ENCODE measurements at places on chromosomes 3 and 15.

DNA sequence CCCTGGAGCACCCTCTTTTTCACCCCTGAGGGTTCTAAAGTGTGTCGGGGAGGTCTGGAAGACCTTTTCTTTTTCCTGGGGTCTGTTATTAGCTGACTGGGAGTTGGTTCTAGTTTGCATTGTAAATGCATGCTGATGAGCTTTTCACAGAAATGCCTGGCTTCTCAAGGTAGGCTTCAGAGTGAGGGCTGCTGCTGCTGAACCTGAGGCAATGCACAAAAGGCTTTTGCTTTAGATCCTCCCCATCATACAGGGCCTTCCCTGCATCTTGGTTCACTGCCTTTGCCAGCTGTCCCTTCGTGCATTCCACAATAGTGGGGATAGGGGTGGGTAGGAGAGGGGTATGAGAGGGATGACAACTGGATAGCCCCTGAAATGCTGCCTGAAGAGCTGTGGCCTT is 46.6 kb downstream of the FAH start:
- no peak for DNase-seq

- peak; percentile 68 for DNase-seq
Observed at GRCh38 chr15:60932051-60932915, 296.8 kb downstream of the RORA start.

DNA sequence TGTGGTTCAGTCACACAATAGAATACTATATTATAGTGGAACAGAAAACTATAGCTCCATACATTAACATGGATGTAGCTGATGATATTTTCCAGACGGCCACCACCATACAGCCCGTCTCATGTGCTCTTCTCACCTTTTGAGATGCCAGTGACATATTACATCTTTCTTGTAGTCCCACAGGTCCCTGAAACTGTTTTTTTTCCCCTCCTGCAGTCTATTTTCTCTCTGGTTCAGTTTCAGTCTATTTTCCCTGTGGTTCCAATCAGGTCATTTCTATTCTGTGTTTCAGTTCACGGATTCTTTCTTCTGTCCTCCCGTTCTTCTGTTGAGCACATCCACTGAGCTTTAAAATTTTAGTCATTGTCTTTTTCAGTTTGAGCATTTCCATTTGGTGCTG is 72.2 kb downstream of the PPCDC start:
- no peak for DNase-seq

DNA sequence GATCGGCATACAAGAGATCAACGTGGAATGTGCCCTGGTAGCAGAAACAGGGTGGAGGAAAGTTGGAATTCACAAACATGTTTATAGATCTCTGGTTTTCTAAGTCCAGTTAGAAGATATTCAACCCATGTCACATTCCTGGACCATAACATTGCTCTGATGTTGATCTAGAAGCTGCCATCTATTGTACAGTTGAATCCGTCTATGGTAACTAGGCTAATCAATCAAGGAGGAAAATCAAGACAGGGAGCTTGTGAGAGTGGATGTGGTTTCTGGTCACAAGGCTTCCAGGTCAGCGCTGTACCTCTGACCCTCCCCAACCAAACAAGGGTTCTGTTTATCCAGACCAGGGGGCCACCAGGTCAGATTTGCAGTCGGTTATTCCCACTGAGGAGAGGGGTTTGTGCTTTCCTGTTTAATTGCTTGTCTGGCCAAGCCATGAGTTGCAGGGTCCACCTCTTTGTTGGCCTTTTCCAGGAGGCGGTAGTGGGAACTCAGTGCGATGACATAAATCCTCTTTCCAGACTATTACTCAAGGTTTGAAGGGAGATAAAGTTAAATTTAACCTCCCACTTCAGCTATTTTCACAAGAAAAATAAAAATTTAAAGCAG is 130.3 kb downstream of the SLCO3A1 start:
- DNase-seq, result no peak

DNA sequence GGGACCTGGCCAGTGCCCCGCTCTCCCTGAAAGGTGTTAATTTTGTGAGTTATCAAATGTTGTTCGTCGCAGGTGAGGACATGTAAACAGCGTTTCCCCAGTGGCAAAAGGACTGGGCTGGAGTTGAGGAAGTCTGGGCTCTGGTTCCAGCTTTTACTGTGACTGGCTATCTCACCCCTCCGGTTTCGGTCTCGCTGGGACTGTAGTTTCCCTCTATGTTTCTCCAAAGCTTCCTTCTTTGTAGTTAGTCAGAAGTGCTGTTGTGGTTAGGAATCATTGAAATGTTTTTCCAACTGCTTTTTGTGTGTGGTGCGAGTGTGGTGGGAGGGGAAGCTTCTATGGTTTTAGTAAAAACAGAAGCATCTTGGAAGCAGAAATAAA is 990 bp upstream of the CLDN1 start:
- no peak for DNase-seq

- no peak for DNase-seq
Observed at GRCh38 chr3:128193168-128193567, 39.9 kb downstream of the EEFSEC start.

GRCh38 chr15:42772144-42772543 is 35.2 kb upstream of the CDAN1 start:
- DNase-seq, result no peak

DNA sequence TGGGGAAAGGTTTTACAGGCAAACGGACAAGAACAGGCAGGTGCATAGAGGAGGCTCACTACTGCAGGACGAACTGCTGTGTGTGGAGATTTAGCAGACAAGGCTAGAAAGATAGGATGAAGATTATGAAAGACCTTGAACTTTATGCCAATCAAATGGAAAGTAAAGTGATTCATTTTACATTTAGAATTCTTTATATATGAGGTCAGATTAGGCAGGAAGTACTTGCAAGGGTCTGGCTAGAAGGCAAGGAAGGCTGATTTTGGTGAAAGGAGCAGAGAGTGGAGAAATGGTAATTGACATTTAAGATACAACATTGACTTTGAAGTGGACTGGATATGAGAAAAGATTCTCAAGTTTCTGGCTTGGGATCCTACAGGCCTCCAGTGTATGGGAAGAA is 33.6 kb downstream of the PLSCR4 start:
- DNase-seq, result no peak

GRCh38 chr3:150014782-150015181 is 44.1 kb upstream of the PFN2 start:
- no peak for DNase-seq

GRCh38 chr3:150265305-150265704 is 142.8 kb upstream of the TSC22D2 start:
- DNase-seq, result no peak

GRCh38 chr3:165920984-165921383 is 83.8 kb upstream of the BCHE start:
- no peak for DNase-seq

DNA sequence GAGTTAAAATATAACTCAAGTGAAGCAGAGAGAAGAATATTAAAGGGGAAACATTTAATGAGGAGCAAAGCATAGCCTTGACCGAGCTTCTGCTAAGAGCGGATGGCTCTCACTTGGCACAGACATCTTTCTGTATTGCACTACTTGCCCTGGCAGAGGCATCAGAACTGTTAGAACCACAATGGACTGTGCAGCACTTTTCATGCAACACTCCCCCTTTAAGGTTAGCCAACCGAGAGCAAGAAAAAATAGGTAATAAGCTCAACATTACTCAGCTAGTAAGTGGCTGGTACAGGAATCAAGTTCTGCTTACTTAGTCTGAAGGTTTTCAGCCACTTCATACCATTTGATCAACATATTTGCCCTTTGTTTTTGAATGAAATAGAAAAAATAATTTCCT is 33.7 kb downstream of the CRTC3 start:
- no peak for DNase-seq
